Choroid plexus epithelial cell (primary cell): ENCODE measurements at places on chromosomes 2 and 18.

DNA sequence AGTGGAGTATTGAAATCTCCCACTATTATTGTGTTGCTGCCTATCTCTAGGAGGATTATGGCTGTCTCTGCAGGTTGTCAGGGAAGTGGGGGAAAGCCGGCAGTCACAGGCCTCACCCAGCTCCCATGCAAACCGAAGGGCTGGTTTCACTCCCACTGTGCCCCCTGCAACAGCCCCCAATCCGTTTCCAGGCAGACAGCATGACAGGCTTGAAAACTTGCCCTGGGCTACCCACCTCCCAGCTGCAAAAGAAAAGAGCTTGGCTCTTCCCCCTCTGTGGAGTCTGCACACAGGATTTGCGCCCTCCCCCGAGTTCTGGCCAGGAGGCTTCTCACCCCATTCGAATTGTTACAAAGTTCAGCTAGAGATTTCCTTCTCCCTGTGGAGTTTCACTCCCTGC is 87.4 kb upstream of the MSTN start:
- DNase-seq, result no peak

DNA sequence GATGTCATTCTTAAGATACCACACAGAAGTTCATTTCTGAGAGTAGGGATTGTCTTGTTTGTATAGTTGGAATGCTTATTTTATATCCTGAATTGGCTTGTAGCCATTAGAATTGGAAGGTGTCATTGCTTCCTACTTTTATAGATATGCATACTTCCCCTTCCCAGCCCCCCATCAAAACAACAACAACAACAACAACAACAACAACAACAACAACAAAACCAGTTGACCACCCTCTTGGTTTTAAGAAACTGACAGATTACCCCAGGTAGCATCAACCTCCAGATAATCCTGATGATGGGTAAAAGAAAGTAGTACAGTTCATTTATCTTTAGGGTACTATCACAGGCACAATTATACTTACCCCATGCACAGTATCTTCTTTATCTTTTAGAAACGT is 20.0 kb downstream of the PHLPP1 start:
- DNase-seq, result no peak

GRCh38 chr18:30616414-30616813 is 426.1 kb downstream of the DSC3 start:
- no peak for DNase-seq

- DNase-seq, result peak; percentile 90
Measured at GRCh38 chr2:54572262-54572635, 116.1 kb downstream of the SPTBN1 start.

GRCh38 chr2:206353685-206354084 is 79.2 kb downstream of the ZDBF2 start:
- peak; percentile 7 for DNase-seq

GRCh38 chr2:64319896-64320295 is 134.1 kb upstream of the LGALSL start:
- DNase-seq, result no peak

- DNase-seq, result peak; percentile 91
Measured at GRCh38 chr2:69798909-69799526, 30.4 kb upstream of the GMCL1 start.

- DNase-seq, result no peak
Measured at GRCh38 chr18:13376298-13376840, 157.8 kb downstream of the LDLRAD4 start.

GRCh38 chr2:102983786-102984185 is 222.0 kb downstream of the TMEM182 start:
- no peak for DNase-seq

DNA sequence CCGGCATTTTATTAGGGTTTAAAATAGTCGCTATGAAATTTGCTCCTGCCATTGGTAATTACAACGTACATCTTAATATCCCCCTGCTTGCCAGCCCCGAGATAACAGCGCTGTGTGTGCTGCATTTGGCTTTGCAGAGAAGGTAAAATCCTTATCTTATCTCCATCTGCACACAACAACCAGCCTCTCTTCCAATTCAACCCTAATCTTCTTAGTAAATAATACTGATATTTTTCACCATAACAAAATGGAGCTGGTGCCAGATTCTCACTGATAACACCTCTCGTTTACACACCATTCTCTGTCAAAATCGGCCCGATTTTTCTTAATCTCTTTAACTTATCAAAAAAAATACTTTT is 61.4 kb upstream of the SIX3 start:
- DNase-seq, result no peak

- no peak for DNase-seq
Measured at GRCh38 chr2:155141418-155141817, 442.9 kb downstream of the KCNJ3 start.

- DNase-seq, result peak; percentile 78
Measured at GRCh38 chr18:47772374-47773248, 157.8 kb downstream of the SMAD2 start.

GRCh38 chr2:27198627-27199026 is 13.2 kb upstream of the ATRAID start:
- DNase-seq, result no peak

GRCh38 chr2:219002395-219003266 is 9.4 kb upstream of the CRYBA2 start:
- peak; percentile 21 for DNase-seq
